Stimulated activated CD4-positive, alpha-beta T cell treated with anti-CD3 and anti-CD28 coated beads, Interleukin-15, amount 100 ng/mL, for 1 hour (primary cell): ENCODE measurements at places on chromosomes 16 and 17.

- no peak for DNase-seq
Observed at GRCh38 chr17:42512733-42513251, 23.2 kb upstream of the NAGLU start.

GRCh38 chr17:82666931-82667667, 18.9 kb upstream of the WDR45B start:
- DNase-seq, result no peak

DNA sequence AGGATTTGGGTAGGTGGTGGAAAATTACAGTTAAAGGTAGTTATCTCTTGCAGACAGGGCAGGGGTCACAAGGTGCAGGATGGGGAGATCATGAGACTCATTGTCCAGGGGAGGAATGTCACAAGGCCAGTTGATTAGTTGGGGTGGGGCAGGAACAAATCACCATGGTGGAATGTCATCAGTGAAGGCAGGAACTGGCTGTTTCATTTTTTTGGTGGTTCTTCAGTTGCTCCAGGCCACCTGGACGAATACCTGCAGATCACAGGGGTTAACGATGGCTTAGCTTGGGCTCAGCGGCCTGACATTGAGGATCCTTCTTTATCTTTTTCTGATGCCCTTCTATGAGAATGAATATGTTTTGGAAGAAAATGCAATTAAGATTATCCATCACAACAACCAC, 87.1 kb downstream of the KPNA2 start:
- DNase-seq, result no peak

GRCh38 chr16:85923153-85924021, 24.4 kb downstream of the IRF8 start:
- DNase-seq, result no peak

DNA sequence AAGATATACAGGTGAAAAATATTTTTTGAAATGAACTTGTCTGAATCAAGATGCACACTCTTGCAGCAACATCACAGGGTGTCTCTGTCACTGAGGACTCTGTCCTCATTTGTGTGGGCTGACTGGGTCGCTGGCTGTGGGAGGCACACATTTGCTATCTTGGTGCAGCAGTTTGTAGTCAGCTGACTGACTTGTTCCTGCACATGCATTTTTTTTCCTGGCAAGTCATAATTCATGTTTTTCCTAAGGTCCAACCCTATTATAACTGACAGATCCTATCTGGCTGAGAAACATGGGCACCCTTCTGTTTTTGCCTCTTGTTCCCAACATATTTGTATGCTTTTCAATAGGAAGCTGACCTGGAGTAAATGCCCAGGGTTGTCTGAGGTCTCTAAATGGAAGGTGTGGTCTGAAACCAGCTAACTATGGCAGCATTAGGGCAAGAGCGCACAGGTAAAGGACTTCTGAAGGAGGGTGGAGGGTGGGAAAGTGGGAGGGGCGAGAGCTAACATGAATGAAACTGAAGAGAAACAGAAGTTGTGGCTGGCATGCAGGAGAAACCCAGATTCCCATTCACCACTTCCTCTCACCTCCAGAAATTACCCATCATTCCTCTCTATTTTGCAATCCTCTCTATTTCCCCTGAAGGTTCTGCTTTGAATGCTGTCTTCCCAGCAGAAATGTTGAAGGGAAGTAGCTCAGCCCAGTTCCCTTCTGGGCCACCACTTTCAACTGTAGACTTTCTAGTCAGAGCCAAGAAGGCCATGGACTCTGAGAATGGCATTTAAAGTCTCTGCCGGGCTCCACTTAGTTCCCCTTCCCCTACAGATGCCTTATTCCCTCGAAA, 166.1 kb downstream of the PRKCA start:
- no peak for DNase-seq

GRCh38 chr16:19210280-19210924, 42.4 kb downstream of the SYT17 start:
- no peak for DNase-seq

GRCh38 chr17:41107941-41108450, 2.8 kb downstream of the KRTAP4-9 start:
- DNase-seq, result no peak

GRCh38 chr17:19237389-19238166, 412 bp downstream of the EPN2 start:
- DNase-seq, result peak; percentile 40
